Posterior vena cava (tissue), 2 donors: ENCODE measurements at places on chromosomes 3 and 15. TPM values are rescaled to one million over a fixed set of nuclear protein-coding genes. Genes with fewer than 3 reads are reported as not detected.
A peak's percentile ranks its signal among the peaks of the same experiment; 100 is the strongest.

TYRO3 gene
- 8.7 TPM for total RNA-seq

AADACL2 gene
- 1.2 TPM for total RNA-seq

LZTFL1 gene
- 12.7 TPM for total RNA-seq

DNA sequence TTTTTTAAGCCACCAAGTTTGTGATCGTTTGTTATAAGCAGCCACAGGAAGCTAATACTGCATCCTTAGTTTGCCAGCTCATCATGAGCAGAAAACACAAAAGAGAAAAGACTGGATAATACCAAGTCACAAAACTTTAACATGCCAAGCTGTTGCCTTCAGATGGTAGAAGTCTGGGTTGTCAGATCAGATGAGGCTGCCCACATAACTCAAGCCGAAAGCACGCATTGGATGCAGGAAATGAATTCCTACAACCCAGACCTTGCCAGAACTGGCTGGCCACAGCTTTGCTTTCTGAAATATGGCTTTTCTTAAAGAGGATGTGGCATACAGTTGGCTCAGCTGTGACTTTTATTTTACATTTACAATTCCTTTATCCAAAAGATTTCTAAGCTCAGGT, 118.3 kb upstream of the NEO1 start:
- no peak for DNase-seq

- no peak for DNase-seq
These were observed 24.6 kb upstream of the SLC6A6 start for GRCh38 chr3:14377838-14378169.

- peak; percentile 58 for DNase-seq
These were observed 57.6 kb upstream of the GATA2 start for GRCh38 chr3:128550471-128551126.
